ENCODE measurements at places on chromosomes 4 and X. TPM values are rescaled to one million over a fixed set of nuclear protein-coding genes. Genes with fewer than 3 reads are reported as not detected.
A peak's percentile ranks its signal among the peaks of the same experiment; 100 is the strongest.

Gene OPHN1
- 11.4 TPM for total RNA-seq

Gene DUSP21
- total RNA-seq, result not detected

Gene GUCY2F
- total RNA-seq, result not detected

GRCh38 chr4:80072228-80072743 is 743 bp downstream of the ANTXR2 start:
- DNase-seq, result peak; percentile 62

GRCh38 chrX:141185366-141185765 is 8.4 kb upstream of the LDOC1 start:
- DNase-seq, result no peak

DNA sequence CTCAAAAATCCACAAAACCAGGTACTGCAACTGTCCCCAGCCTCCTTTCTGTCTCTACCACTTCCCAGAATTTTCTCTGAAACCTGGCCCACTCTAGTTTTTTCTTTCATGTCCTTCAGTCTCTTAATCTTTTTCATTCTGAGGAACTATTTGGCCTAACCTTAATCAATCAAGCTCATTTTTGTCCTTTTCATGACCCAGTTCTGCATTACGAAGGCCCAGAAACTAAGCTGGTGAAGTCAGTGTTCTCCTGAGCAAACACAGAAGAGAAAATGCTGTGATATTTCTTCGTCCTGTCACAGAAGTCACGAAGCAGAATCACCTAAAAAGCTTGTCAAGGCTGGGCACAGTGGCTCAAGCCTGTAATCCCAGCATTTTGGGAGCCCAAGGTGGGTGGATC is 131.7 kb upstream of the EDNRA start:
- DNase-seq, result no peak

Measured in ureter (tissue), 1 donor.